ENCODE measurements at places on chromosomes 5 and 9. TPM values are rescaled to one million over a fixed set of nuclear protein-coding genes. Genes with fewer than 3 reads are reported as not detected.

C9orf50 gene
- total RNA-seq: not detected

SOX30 gene
- 0.34 TPM for total RNA-seq

CNTLN gene
- total RNA-seq: 4.3 TPM

ZNF483 gene
- total RNA-seq: 10.8 TPM

POU4F3 gene
- total RNA-seq: not detected

PLAC8L1 gene
- not detected for total RNA-seq

OTULINL gene
- total RNA-seq: 2.8 TPM

SPINK13 gene
- total RNA-seq: not detected

FAM114A2 gene
- 28.9 TPM for total RNA-seq

INSL6 gene
- total RNA-seq: not detected

CNTFR gene
- 14.9 TPM for total RNA-seq

PLPP7 gene
- total RNA-seq: 96.3 TPM

BASP1 gene
- 9.2 TPM for total RNA-seq

PPP2R2B gene
- 3.0 TPM for total RNA-seq

CSF1R gene
- total RNA-seq: 16.5 TPM

RLN1 gene
- total RNA-seq: not detected

NR2F1-AS1 gene
- total RNA-seq: 7.8 TPM

TNC gene
- 4.8 TPM for total RNA-seq

CERCAM gene
- 23.2 TPM for total RNA-seq

IFNA21 gene
- total RNA-seq: not detected

MEIKIN gene
- total RNA-seq: not detected

LHX3 gene
- total RNA-seq: not detected

COL23A1 gene
- total RNA-seq: 5.5 TPM

PCAT7 gene
- not detected for total RNA-seq

PJA2 gene
- 97.3 TPM for total RNA-seq

PHF24 gene
- 0.03 TPM for total RNA-seq

RFESD gene
- 4.8 TPM for total RNA-seq

PDE8B gene
- 71.2 TPM for total RNA-seq

SGCD gene
- total RNA-seq: 75.8 TPM
